ENCODE measurements at places on chromosomes 1 and 21.

DNA sequence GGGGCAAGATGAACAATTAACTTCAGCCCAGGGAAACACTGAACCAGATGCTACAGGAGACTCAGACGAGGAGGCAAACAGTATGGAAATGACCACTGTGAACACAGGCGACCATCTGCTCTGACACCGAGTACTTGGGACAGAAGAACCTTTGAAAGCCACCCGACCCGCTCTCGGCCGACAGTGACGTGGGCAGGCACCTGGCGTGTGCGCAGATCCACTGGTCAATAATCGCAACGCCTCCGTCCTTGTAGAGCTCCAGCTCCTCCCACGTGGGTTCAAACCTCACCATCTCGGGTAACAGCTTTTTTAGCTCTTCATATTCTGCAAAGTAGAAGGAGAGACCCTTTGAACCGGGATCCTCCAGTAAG, 20.3 kb downstream of the POFUT2 start:
- no peak for DNase-seq

- DNase-seq: no peak
These were observed 57.1 kb upstream of the GADD45A start for GRCh38 chr1:67627906-67628305.

- DNase-seq: no peak
These were observed 62.8 kb downstream of the PKN2 start for GRCh38 chr1:88746916-88747315.

DNA sequence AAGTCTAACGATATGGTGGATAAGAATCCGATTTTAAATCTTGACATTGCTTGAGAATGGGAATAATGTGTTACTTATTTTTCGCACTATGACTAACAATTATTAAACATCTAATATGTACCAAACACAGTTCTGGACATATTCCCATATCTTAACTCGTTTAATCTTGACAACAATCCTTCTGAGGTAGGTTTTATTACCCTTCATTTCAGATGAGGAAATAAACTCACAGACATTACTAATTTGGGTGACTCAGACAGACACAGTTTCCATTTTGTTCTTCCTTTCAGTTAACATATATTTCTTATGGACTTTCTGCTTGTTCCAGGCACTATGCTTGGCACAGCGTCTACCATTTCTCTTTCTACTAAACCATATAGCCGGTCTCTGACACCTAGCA, 244.8 kb downstream of the SMYD3 start:
- DNase-seq: no peak

DNA sequence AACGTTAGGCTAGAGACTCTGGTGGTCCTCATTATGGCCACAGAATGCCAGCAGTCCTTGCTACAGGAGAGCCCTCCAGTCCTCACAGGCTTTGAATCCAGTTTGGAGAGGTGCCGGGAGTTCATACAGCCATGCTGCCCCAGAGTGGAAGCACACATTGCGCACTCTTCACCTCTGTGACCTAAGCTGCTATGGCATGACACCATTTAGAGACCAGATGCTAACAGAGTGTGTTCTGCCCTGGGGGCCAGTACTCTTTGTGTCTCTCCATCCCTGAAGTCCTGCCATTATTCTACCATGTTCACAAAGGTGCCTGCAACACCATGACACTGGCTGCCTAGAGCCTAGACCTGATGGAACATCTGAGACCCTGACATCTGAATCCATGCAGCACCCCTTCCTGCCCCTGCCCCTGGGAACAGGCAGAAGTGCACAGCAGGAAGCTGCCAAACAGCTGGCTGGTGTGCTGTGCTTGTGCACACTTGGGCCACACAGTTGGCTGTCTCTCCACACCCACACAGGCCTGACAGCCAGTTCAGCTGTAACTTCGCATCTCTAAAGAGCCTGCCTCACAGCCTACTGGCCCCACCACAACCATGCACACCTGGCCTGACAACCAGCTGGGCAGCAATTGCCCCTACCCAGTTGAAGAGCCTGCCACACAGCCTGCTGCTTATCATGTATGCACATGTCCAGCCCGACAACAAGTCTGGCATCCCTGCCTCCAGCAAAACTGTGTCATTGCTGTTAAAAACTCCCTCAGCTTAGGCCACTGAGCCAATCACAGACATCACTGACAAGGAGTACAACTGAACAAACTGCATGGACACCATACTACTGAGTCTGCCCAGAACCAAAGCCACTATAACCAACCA, 49.1 kb downstream of the MCOLN2 start:
- no peak for DNase-seq

DNA sequence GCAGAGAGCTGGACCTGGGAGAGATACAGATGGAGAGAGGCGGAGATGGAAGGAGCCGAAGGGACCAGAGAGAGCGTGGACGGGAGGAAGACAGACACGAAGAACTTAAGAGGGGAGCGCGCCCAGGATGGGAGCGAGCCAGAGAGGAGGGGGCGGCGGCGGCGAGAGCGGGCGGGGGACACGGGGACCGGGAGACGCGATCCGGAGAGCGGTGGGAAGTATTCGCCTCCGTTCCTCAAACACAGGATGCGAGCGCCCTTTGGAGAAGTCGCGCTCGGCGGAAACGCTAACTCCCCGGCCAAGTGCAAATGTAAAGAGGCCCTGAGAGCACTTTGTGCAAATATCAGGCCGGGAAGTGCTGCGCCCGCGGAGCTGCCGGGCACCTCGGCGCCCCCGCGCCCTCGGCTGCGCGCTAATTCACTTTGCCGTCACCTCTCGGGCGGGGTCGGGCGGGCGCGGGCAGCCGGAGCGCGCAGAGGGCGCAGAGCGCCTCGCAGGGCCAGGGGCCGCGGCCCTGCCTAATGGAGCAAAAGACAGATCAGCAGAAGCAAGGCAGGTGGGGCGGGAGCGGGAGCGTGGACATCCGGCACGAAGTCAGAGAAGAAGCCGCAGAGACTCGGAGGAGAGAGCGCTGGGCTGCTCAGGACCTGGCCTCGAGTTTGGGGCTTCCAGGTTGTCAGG, 281.2 kb downstream of the RRAGC start:
- DNase-seq: peak; percentile 55

DNA sequence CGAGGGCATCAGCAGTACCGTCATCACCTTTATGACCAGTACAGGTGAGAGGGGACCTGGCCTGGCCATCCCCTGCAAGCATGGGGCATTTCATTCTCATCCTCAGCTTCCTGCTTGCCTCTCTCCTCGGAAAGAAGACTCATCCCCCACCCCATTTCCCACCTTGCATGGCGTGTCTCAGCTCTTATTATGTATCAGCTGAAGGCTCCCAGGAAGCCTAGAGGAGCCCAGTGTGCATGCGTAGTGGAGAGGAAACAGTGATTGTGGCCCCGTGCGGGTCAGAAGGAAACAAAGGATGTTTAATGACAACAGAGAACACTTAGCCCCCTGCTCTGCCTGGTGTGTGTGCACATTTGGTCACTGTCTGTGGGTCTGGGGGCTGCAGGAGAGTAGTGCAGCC, 40.3 kb upstream of the CNTN2 start:
- DNase-seq: no peak

DNA sequence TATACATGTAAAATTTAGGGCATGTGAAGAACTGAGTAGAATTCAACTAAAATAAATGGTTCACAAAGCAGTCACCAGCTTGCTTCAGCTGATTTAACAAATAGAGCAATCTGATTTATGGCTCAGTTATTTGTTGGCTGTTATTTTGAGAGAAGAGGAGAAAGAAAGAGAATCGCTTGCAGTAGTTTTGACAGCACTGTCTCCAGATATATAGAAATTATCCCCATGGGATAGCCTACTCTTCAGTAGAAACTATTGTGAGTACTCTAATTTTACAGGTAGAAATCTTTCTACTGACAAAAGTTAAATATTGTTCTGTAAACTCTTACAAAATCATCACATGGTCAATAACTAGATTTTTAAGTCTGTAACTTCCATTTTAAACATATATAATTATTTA, 1098.2 kb downstream of the MRPL39 start:
- DNase-seq: no peak

- no peak for DNase-seq
These were observed 17.9 kb downstream of the SLC9A1 start for GRCh38 chr1:27136998-27137542.

DNA sequence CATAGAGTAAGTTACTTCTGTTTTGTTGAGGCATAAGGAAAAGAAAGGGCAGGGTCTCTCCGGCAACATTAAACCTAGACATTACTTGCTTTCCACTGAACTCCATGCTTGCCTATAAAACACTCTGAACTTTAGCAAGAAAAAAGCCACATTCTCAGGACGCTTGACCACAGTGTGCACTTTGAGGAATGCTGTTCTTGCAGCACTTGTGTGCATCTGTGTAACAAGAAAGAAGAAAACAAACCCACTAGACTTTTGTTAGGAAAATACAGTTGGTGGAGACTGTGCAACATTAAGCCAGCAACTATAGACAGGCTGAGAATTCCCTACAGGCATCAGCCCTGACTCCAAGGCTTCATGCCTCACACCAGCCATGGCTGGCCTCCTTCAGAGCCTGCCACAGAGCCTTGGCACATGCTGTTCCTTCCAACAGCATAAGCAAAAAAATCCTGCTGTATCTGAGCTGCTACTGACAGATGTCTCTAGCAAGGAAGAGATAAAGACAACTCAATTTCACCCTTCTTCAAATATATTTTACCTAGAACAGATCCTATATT, 5.8 kb downstream of the PDZK1 start:
- peak; percentile 51 for DNase-seq

GRCh38 chr1:21703318-21703963, 34.3 kb upstream of the RAP1GAP start:
- peak; percentile 87 for DNase-seq

DNA sequence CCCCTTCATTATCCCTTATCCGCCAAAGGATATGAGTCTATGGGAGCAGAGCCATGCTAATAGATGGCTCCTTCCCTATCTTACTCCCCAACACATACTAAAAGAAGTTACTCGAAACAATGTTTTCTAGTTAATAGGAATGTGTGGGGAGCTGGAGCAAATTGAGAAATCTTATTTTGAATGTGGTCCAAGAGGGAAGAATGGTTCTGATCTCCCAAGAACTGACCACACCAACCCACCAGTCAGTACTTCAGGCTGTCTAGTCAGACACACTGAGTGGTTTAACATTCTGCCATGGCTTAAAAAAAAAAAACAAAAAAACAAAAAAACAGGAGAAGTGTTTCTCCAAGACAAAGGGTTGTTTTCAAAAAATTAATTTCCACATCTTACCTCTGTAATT, 31.5 kb upstream of the DNASE2B start:
- peak; percentile 61 for DNase-seq

DNA sequence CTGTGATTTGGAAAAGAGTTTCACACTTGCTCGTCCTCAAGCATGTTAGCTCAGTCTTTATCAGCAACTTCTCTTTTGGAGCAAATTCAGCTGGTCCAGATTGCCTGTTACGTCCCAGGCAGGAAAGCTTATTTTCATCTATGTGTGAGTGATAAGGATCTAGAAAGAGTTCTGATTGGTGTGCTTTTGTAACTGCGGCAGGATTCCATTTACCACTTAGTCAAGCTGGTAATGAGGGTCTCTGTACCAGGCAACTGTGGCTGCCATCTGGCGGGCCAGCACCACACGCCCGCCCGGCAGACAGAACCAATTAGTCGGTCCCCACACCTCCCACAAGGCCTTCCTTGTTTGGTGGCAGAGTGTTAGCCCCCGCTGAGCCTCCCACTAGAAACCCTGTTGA, 21.0 kb downstream of the C1orf87 start:
- DNase-seq: no peak

- DNase-seq: no peak
These were observed 72.1 kb downstream of the S1PR1 start for GRCh38 chr1:101308935-101309333.

DNA sequence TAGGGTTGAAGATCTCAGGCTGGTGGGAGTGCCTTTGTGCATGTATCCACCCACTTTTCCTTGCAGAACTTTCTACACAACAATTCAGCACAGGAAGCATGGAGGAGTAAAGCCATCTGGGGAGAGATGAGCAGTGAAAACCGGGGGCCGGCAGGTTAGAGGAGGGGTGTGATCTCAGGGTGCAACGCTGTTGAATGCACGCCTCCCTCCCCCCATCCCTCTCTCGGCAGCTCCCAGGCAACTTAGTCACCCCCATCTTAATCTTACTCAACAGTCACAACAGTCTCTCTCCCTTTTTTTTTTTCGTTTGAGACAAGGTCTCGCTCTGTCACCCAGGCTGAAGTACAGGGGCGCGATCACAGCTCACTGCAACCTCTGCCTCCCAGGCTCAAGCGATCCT, 16.6 kb upstream of the ABCG1 start:
- DNase-seq: no peak

DNA sequence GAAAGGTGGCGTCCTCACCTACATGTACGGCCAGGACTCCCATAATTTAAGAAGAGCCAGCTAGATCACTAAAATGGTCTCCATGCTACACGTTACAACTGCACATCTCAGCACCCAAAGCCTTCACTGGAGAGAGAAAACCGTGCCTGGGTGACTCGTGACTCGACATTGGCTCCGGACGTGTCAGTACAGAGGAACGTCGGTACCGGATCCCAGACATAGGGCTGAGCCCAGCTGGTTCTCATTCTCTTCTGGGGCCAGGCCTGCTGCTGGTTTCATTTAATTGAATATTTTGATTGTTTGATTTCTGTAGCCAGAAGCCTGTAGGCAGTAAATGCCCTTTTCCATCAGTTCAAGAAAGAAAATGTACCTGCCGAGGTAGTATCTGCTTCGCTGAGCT, 93.1 kb downstream of the HHIPL2 start:
- DNase-seq: no peak

- DNase-seq: no peak
These were observed 48.8 kb downstream of the DISP3 start for GRCh38 chr1:11527541-11528452.

DNA sequence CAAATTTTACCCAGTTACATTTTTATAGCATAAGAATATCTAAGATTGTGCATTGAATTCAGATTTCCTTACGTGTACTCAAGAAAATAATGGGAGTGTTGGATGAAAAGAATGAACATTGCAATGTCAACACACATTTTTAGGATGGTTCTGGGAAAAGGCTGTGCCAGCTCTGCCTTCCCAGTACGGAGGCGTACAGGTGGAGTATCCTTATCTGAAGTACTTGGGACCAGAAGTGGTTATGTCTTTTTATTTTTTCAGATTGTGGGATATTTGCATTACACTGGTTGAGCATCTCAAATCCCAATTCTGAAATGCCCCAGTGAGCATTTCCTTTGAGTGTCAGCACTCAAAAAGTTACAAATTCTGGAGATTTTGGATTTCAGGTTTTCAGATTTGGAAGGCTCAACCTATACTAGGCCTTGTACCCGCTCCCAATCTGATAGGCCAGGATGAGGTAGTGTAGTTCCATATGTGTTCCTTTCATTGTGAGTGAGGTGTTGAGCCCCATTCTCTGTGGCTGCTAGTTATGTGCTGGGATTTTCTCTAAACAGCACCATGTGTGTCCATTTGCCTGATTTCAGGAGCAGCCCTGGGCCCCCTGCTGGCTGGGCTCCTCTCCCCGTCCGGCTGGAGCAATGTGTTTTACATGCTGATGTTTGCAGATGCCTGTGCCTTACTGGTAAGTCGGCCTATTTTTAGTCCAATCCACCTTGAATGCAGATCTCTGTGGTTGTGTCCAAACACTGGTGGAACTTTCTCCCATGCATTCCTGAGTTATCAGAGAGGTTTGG, 60.8 kb downstream of the SLC37A1 start:
- peak; percentile 33 for DNase-seq

- DNase-seq: no peak
These were observed 328.8 kb downstream of the KCTD3 start for GRCh38 chr1:215895893-215896292.

- DNase-seq: no peak
These were observed 34.9 kb downstream of the SYF2 start for GRCh38 chr1:25197235-25197975.

GRCh38 chr1:184075055-184076029, 23.8 kb downstream of the TSEN15 start:
- DNase-seq: peak; percentile 78

- DNase-seq: peak; percentile 77
These were observed 12.8 kb downstream of the TRAPPC10 start for GRCh38 chr21:44024887-44025353.

- peak; percentile 79 for DNase-seq
These were observed 20.6 kb upstream of the USP24 start for GRCh38 chr1:55235722-55236121.

All from astrocyte of the hippocampus (primary cell).